ENCODE measurements at places on chromosomes 5 and 9.

- DNase-seq, result no peak
These were observed 7.9 kb upstream of the FAT2 start for GRCh38 chr5:151598984-151599383.

- DNase-seq, result no peak
These were observed 915 bp downstream of the ZFAND5 start for GRCh38 chr9:72363908-72364678.

- no peak for DNase-seq
These were observed 261.9 kb downstream of the PBX3 start for GRCh38 chr9:126009047-126009446.

DNA sequence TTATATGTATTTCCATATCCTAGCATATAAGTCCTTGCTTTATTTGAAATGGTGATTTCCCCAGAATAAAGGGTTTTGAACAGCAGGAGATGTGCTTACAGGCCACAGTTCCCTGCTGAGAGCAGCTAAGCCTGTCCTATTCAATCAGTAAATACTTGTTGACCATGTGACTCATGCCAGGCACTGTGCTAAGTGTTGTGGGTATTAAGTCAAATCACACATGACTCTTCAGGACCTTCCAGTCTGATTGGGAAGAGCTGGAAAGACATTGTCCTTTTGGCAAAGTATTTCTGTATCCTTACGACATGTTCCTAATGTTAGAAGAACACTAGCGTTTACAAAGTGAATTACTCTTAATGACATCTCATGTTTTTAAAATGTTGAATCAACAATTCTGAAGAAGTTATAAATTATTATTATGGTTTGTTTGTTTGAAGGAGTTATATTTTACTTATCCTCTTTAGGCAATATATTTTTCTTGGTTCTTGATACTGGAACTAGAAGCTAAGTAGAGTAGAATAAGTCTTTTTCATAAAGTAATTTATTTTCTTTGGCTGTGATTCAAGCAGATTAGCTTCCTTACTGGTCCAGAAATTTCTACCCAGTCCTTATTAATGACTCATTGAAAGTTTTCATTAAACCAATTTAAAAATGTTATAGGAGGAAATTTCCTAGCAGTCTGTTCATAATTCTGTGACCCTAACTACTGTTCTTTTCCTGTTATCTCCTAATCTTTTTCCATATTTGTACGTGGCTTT is 82.1 kb downstream of the GAPVD1 start:
- DNase-seq, result peak; percentile 51

- DNase-seq, result no peak
These were observed 9.7 kb downstream of the WNK2 start for GRCh38 chr9:93193388-93194220.

DNA sequence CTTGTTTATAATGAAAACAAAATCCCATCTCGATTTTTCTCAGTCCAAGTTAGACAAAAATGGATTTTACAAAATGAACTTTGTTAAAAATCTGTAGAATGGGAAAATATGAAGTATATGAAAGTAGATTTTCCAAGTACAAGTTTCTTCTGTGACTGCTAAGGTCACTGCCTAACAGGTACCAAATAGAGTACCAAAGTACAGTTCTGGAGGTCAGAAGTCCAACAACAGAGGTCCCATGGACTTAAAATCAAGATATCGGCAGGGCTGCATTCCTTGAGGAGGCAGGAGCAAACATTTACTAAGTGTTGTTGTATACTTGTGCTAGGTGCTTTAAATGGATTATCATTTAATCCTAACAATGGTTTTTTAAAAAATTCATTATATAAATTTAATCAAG is 5.9 kb downstream of the YTHDC2 start:
- DNase-seq, result no peak

DNA sequence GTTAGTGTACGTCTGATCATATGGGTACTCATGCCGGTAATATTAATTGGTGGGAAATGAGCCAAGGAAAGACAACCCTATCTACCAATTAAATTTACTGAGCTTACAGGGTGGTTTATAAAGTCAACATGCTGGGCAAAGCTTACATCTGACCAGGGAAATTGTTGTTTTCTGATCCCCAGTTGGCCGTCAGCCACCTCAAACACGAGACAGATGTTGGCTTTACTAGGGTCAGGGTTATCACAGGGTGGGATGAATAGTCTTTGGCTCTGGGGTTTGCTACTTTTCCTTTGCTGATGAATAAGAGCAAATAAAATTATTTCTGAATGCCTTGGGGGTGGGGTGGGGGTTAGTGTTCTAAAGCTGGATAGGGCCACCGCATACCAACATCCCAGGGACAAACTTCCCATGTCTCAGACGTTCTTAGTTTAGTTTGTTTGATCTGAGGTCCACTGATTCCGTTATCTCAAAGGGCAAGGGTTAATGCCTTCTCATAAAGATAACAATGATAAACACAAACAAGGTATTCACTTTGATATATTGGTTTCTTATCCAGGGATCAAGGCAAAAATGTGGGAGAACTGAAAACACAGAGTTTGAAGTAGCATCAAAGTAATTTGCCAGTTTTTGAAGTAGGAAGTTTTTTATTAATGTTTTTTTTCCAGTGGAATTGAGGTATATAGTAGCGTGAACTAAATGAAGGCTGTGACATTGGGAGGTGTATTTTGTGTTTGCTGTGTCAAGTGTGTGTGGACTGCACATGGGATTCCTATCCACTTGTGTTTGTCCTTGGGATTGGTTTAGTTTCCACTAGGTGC is 109.1 kb upstream of the RPS23 start:
- peak; percentile 20 for DNase-seq

Data from fibroblast of the conjunctiva (primary cell).